ENCODE measurements at places on chromosomes 11 and 22.

GRCh38 chr11:123564221-123564620 is 90.2 kb downstream of the SCN3B start:
- DNase-seq = no peak

- no peak for DNase-seq
These were observed 37.2 kb downstream of the FAM83F start for GRCh38 chr22:40031766-40032470.

DNA sequence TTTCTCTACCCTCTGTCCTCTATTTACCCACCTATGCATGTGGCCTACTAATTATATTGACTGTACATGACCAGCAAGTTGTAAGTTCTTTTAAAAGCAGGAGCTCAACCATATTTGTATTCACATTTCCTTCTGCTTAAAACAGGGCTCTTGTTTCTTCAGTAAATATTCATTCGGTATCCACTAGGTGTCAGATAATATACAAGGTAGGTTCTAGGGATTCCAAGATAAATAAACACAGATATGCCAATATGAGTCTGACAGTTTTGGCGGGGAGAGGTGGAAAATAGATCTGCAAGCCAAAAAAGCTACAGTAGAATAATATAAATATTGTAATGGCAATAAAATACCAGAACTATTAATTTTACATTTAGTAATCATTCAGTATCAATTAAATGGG is 15.3 kb upstream of the RAB30 start:
- DNase-seq = no peak

- no peak for DNase-seq
These were observed 118.7 kb upstream of the LARGE1 start for GRCh38 chr22:34038801-34039555.

GRCh38 chr11:32885556-32885955 is 7.1 kb upstream of the QSER1 start:
- DNase-seq = no peak

DNA sequence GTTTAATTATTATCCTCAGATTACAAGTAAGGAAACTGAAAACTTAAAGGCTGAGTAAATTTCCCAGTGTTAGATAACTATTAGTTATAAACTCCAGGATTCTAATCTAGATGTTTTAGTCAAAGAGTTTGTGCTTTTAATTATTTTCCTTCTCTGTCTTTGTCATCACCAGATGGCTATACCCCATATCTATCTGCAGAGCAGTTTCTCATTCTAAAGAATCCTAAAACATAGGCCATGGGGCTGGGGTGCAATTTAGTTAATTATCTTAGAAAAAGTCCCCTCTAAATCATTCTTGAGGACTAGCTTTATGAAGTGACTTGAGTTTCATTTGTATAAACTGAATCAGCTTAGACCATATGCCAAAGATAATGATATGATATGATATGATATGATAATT is 556.3 kb upstream of the ANO5 start:
- no peak for DNase-seq

DNA sequence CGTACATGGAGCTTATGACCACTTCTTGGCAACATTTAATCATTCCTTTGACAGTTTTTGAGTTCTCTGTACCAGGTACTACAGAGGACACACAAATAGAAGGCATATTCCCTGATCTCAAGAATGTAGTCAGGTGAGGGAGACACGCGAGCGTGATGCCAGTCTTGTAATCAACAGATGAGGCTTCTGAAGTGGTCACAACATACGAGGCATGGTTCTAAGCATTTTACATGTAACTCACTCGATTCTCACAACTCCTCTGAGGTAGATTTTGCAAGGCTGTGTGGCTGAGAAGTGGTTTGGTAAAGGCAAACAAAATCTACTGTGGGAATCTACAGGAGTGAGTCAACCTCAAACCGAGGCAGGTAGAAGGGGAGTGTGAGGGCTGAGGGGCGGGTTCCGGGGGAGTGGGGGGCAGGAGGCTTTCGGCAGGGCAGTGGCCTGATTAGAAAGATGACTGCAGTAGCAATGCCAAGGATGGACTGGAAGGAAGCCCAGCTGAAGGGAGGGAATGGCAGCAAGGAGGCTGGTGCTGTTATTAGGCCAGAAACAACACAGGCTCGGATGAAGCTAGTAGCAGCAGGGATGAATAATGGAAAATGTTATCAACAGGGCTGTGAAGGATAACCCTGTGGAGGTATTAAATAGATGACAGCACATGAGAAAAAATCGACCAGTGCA is 63.8 kb downstream of the ST14 start:
- no peak for DNase-seq

GRCh38 chr11:12239396-12239795 is 129.0 kb downstream of the MICAL2 start:
- no peak for DNase-seq

- no peak for DNase-seq
These were observed 4.3 kb upstream of the OR51V1 start for GRCh38 chr11:5204787-5205186.

- no peak for DNase-seq
These were observed 2.7 kb downstream of the PITPNM1 start for GRCh38 chr11:67502328-67502979.

DNA sequence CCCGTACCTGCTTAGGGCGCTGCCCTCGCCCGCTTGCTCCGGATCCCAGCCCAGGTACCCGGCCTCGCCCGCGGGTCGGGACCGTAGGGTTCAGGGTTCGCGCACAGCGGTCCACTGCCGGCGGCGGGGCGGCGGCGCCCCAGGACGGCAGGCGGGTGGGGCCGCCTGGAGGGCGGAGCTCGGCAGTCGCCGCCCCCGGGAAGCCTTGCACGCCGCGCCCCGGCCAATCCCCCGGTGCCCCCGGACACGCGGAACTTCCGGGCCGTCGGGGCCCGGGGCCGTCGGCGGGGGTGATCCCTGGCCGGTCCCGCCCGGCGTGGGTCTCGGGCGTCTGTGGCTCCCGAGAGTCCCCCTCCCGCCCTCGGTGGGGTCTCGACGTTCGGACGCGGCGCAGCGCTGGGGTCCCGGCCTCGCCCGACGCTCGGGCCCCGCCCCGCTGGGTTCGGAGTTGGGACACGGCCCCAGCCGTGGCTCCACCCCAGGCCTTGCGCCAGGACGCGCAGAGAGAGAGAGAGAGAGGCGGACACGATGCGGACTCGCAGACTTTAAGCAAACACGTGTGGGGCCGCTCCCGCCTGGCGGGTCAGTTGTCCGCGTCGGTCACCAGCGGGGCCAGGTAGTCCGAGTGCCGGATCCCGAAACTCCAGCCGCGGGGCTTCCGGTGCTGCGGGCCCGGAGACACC is at the start of gene TYMP:
Gene TYMP, minus strand, starts transcription at position 116 of the 683 bp plus-strand sequence. CDS start 303 bp downstream, outside the sequence.
- DNase-seq = no peak

GRCh38 chr22:37552524-37553163 is 7.6 kb upstream of the CDC42EP1 start:
- no peak for DNase-seq

GRCh38 chr11:10653946-10654810 is 39.4 kb downstream of the IRAG1 start:
- DNase-seq = no peak

Data from thoracic aorta (tissue), 2 donors.